ENCODE measurements at places on chromosomes 5 and 9.

GRCh38 chr5:158744680-158745079 is 355.0 kb downstream of the EBF1 start:
- DNase-seq = no peak

GRCh38 chr9:105900123-105900522 is 205.8 kb downstream of the TMEM38B start:
- DNase-seq = no peak

- DNase-seq = no peak
Observed at GRCh38 chr9:70874451-70874850, 247.0 kb downstream of the TRPM3 start.

DNA sequence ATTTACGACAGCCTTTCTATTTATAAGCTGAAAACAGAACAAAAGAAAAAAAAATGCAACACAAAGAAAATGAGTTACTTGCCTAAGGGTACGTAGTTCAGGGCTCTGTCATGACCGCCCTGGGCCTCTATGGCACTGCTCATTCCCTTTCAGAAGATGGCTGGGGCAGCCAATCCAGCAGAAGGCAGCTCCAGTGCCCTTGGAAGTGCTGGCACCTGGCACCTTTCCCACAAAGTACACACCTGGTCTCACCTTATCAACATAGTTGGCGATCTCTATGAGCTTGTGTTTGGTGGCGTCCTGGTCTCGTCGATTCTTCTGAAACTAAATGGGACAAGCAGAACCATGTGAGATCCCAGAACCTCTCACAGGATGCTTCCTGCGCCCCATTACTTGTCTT is 53.2 kb downstream of the NIPAL4 start:
- DNase-seq = no peak

GRCh38 chr9:111945216-111945615 is 48.6 kb downstream of the UGCG start:
- DNase-seq = peak; percentile 67

- DNase-seq = no peak
Observed at GRCh38 chr9:120911295-120911837, 15.2 kb downstream of the TRAF1 start.

GRCh38 chr9:113603773-113604172 is 140.2 kb downstream of the RGS3 start:
- no peak for DNase-seq

DNA sequence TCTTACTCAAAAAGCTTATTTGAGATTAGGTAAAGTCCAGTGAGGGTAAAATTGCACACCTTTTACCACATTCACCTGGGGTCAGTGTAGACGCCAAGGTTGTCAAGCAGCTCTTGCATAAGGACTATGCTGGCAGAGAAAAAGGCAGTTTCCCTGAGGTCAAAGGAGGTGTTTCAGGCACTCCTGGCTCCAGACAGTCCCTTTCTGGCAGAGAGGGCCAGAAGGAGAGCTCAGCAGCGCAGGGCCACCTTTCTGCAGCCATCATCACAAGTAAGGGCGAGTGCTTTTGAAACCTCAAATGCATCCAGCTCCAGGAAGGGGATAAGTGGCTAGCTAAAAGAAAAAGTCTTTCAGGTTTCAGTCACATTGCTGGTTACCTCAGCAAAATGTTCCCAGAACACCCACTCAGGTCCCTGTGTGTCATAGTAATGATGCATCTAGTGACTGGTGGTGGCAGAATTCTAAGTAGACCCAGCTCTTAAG is 16.7 kb upstream of the IL13 start:
- DNase-seq = no peak

DNA sequence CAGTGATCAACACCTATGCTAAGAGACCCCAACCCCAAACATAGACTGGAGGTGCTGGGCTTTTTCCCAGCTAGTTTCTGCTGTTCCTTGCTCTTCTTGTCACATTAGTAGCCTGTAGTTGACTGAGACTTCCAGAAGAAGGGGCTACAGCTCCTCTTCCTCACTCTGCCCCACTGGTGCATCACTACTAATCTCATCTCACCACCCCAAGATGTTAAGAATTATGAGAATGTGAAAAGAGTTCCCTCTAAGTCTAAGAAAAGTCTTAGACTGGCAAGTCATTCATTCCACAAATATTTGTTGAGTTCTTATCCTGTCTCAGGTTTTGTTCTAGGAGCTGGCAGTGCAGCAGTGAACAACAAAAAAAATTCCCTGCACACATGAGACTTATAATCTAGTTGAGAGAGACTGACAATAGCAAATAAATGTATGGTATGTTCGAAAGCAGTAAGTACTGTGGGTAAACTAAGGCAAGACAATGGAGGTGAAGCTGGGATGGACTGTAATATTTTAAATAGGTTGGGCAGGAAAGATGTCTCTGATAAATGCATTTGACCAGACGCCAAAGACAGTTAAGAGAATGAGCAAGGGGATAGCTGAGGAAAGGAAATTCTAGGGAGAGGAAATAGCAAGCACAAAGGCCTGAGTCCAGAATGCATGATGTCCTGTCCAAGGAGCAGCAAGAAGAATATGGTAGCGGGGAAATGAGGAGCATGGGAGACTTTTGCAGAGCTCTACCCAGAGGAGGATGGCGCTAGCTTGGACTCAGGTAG is 92.3 kb downstream of the PTCD2 start:
- DNase-seq = no peak

GRCh38 chr5:80654054-80654390 is 430 bp upstream of the MSH3 start:
- peak; percentile 48 for DNase-seq

- peak; percentile 52 for DNase-seq
Observed at GRCh38 chr5:134510970-134511795, 14.3 kb upstream of the JADE2 start.

DNA sequence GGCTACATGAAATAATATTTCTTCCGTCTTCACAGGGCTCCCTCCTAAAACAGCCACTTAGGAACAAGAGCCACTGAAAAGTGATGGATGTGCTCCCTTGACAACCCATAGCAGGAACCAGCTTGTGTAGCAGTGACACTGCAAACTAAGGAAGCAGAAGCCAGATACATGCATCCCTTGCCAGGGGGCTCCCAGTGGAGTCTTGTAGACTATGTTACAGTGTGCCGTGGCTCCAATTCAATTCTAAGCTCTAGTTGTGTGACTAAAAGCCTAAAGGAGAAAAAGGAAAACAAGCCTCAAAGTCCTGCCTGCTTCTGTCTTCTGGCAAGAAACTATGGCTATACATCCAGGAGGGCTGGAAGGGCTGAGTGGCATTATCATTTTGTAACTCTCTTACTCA is 12.2 kb upstream of the TAF1L start:
- DNase-seq = no peak

- DNase-seq = no peak
Observed at GRCh38 chr5:155540000-155540595, 526.5 kb downstream of the KIF4B start.

- DNase-seq = no peak
Observed at GRCh38 chr5:35781181-35781790, 75.4 kb upstream of the IL7R start.

GRCh38 chr5:77356740-77357139 is 135.4 kb downstream of the WDR41 start:
- peak; percentile 68 for DNase-seq

DNA sequence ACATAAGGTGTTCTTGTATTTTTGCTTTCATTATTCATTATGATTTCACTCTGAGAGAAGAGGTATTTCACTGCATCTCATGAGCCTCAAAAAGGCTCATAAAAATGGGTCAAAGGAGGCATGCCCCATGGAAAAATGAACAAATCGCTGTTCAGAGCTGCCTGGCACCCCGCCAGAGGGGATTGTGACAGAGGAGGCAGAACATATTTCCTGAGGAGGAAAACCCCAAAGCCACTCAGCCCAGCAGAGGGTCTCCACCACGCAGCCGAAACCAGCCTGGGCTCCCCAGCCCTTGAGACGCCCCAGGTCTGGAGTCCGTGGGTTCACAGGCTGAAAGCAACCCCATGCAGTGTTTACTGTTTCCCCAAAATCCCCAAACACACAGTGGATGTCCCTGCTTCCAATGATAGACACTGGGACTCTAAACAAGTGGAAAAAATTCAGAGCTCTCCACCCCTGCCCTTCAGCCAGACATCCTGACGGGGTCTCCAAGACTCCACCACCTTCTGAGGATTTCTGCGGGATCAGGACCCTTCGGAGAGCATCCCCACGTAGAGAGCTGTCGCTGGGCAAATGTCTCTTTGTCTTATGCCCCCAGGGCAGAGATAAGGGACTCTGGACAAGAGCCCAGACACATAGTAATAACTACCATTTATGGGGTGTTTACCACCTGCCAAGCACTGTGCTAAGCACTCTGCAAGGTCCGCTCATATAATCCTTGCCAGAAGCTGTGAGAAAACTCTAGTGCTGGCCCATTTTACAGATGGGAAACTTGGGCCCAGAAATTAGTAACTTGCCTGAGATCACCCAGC is 122.3 kb downstream of the PAX5 start:
- peak; percentile 26 for DNase-seq

- DNase-seq = peak; percentile 88
Observed at GRCh38 chr5:76175821-76176403, 92.7 kb downstream of the SV2C start.

GRCh38 chr9:22469928-22470544 is 23.4 kb downstream of the DMRTA1 start:
- peak; percentile 17 for DNase-seq

DNA sequence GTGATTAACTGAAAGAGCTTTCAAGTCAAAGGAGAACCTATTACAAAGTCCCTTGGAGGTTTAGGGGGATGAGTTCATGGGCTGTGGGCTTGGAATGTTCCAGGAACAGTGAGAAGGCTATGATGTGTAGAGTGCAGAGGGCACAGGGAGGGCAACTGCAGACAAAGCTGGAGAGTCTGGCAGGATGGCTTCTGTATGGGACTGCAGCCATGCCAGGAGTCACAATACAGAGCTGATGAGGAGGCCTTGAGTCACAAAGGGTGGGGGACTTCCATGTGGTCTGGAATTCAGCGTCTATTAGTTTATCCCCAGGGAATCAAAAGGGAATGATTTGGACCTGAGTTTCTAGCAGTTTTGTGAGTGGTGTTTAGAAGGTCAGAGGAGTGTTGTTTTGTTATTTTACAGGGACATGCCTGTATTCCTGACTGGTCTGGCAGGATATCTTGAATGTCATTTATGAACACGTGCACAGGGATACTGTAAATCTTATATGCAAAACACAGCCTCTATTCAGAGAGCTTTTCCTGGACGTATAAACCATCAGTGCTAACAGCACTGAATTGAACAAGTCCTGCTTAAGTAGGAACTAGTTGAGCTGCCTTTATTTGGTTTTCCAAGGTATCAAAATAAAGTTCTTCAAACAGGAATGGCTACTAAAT is 14.3 kb upstream of the TEK start:
- no peak for DNase-seq

GRCh38 chr9:88270413-88270812 is 117.8 kb upstream of the SPIN1 start:
- no peak for DNase-seq

Measured in common myeloid progenitor, CD34-positive (primary cell).